ENCODE measurements at places on chromosomes 1 and 21.

GRCh38 chr1:172238965-172239364 lies 181.5 kb upstream of the C1orf105 start:
- no peak for DNase-seq

DNA sequence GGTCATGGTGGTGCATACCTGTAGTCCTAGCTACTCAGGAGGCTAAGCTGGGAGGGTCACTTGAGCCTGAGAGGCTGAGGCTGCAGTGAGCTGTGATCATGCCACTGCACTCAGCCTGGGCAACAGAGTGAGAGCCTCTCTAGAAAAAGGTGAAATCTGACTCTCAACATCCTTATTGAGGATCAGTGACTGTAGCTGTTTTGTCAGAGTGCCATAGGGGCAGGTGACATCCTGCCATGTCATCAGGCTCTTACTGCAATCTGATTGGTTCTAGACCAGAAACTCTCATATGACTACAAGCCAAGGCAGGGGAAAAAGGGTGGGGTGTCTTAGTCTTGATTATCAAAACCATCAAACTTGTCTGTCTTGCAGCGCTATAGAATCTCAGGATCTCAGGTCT lies 62.8 kb upstream of the NGF start:
- no peak for DNase-seq

- no peak for DNase-seq
Measured at GRCh38 chr1:176820391-176821031, 344.0 kb downstream of the ASTN1 start.

DNA sequence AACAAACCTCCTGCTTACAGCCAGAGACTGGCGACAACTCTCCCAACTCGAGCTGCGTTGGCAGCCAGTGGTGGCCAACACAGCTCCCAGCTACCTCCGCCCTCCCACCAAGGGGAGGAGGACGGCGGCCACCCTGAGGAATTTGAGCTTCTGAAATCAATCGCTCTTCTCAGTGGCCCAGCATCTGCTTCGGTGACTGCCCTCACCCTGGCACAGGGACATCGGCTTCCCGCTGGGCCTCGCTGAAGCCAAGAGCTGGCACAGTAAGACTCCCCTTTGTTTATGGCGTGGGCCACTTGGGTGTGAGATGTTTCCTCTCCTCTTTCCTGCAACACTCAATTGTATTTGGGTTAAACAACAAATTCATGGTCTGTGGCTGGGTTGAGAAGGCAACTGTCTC lies 136.2 kb downstream of the ZBTB18 start:
- no peak for DNase-seq

GRCh38 chr1:223756806-223757700 lies 44.7 kb downstream of the CAPN2 start:
- no peak for DNase-seq

- DNase-seq = no peak
Measured at GRCh38 chr1:44819196-44819607, 10.9 kb downstream of the BTBD19 start.

DNA sequence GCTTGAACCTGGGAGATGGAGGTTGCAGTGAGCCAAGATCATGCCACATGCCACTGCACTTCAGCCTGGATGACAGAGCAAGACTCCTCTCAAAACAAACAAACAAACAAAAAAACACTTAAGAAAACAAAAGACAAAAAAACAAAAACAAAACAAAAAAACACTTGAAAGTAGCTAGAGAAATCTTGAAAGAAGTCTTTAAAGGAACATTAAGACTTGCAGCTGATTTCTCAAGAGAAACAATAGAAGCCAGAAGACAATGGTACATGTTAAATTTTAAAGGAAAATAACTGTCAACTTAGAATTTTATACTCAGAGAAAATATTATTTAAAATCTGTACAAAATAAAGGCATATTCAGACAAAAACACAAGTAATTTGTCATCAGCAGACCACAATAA lies 71.3 kb downstream of the HLX start:
- DNase-seq = no peak

DNA sequence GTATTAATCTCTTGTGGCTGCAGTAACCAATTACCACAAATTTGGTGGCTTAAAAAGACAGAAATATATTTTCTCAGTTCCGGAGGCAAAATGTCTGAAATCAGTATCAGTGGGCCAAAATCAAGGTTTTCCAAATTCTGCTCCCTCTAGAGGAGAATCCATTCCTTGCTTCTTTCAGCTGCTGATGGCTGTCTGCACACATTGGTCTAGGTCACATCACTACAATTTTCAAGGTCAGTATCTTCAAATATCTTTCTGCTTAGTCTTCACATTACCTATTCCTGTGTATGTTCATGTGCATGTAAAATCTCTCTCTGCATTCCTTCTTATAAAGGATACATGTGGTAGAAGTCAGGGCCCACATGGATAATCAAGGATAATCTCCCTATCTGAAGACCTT lies 999.4 kb downstream of the KCNT2 start:
- no peak for DNase-seq

- DNase-seq = no peak
Measured at GRCh38 chr1:33130297-33130696, 49.3 kb downstream of the AZIN2 start.

DNA sequence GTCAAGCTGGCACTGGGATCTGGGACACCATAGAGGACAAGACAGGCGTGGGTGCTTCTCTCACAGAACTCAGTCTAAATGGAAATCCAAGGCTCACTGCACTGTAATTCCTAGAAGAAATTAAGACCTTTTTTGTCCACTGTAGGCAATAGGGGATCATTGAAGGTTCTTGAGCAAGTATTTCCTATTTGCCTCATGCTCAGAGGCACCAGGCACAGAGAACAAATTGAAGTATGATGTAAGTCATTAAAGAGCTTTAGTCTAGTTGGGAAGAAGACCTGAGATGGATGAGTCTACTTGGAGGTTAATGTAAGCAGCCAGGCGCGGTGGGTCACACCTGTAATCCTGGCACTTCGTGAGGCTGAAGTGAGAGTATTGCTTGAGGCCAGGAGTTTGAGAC lies 34.6 kb downstream of the EIF2D start:
- no peak for DNase-seq

- DNase-seq = no peak
Measured at GRCh38 chr1:53633073-53633704, 105.8 kb downstream of the GLIS1 start.

- no peak for DNase-seq
Measured at GRCh38 chr1:198892065-198892464, 253.2 kb downstream of the PTPRC start.

GRCh38 chr1:199020051-199020450 lies 381.2 kb downstream of the PTPRC start:
- DNase-seq = no peak

DNA sequence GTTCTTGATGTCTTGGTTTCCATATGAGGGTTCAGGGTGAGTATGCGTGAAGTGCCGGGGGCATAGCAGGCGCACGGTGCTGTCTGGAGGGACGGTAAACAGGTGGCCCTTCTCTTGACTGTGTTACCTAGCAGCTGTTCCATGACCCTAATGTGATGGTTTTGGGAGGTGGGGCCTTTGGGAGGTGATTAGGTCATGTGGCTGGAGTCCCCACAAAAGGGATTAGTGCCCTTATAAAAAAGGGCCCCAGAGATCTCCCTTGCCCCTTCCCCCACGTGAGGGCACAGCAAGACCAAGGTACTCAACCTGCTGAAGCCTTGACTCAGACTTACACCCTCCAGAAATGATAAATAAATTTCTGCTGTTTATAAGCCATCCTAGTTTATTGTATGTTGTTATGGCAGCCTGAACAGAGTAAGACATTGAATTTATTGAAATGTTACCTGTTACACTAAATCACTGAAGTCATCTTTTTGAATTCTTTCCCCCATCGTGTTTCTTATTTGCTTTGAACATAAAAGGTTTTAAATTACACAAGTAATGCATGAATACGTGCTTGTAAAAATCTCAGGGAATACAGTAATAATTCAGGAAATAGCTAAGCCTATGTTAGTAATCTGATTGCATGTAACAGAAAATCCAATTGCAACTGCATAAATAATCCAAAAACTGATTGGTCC lies 15.6 kb downstream of the TRAPPC10 start:
- no peak for DNase-seq

GRCh38 chr1:75135573-75136194 lies 1.5 kb downstream of the LHX8 start:
- no peak for DNase-seq

- peak; percentile 29 for DNase-seq
Measured at GRCh38 chr1:165671526-165671925, 26.8 kb downstream of the ALDH9A1 start.

GRCh38 chr1:20588634-20589225 lies at the start of gene CDA:
Gene CDA, plus strand, starts transcription at chr1:20589097. Its CDS starts 33 bp downstream, at chr1:20589130.
- no peak for DNase-seq

- DNase-seq = no peak
Measured at GRCh38 chr1:200969726-200970561, 53.6 kb downstream of the KIF21B start.

- DNase-seq = no peak
Measured at GRCh38 chr1:246460406-246460805, 46.7 kb downstream of the SMYD3 start.

- no peak for DNase-seq
Measured at GRCh38 chr1:219235903-219236481, 62.3 kb downstream of the LYPLAL1 start.

GRCh38 chr1:108657356-108658080 lies 3.4 kb downstream of the HENMT1 start:
- DNase-seq = no peak

- no peak for DNase-seq
Measured at GRCh38 chr1:115547696-115548095, 94.1 kb upstream of the VANGL1 start.

GRCh38 chr21:15735409-15735808 lies 5.6 kb downstream of the USP25 start:
- DNase-seq = no peak

DNA sequence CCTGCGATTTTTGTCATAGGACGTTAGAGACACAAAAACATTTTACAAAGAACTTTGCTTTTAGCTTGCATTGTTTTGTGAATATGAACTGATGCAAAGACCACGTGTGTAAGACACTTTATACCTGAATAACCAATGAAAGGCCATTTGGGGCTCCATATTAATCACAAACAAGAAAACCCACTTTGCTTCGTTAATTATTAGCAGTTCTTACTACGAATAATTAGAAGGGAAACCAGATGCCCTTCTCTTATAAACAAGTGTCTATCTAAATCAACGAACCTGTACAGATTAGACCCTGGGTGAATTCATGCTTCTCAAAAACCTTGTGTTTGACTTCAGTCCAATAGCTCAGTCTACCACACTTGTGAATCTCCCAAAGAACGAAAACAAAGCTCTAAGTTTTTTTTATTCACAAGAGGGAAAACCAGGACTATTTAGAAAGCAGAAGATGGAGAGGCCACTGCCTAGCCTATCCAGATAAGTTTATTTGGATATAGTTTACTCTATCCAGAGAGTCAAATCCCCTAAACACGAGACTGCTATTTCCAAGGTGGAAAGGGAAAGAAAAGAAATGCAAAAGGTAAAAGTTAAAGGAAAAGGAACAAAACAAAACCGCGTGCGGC lies 897 bp downstream of the CYYR1 start:
- DNase-seq = no peak

DNA sequence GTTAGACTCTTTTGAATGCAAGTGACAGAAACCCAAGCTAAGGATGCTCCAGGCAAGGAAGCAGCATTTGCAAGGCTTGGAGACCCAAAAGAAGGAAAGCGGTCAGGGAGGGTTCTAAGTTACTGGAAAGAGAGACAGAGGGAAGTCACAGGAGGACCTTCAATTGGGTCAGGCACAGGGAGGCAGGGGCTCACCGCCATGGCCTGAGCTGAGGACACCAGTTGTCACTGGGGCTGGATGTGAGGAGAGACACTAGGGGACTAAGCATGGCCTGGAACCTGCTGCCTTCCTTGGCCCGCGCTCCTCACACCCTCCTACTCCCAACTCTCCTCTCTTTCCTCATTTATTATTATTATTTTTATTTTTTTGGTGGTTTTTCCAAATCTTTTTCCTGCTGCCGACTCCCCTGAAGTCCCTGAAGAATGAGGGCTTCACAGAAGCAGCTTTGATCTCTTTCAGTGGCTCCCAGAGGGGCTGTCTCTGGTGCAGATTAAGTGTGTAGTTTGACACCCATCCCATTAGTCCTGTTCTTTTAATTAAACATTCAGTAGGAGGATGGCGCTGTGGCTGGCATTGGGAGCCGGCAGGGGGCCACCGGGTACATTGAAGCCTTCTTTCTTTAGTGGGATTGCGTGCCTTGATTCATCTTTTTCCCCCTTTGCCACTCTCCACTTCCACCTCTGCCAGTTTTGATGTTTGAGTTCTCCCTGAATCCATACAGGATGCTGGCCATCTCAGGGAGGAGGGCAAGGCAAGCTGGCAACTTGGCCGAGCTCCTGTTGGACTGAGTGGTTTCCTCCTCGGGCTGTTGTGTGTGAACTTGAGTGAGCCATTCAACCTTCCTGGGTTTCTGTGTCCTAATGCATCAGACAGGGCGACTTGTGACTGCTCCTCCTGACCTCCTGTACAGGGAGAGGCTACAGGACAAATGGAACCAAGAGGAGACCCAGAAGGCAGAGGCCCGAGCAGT lies 59.3 kb downstream of the MDM4 start:
- no peak for DNase-seq

DNA sequence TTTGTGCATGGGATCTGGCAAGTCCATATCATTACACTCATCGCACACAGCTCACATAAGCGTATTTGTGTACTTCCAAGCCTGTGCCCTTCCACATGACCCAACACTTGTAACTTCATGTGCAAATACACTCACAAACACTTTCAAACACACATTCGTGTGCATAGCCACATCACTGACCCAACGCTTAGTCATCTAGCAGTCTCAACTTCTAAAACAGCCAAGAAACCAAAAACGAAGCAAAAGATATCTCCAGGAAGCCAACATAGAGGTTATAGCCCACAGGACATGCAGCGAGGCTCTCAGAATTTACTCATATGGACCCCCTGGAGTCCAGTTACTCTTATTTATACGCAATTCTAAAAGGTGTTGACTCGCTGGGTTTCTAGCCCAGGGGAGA lies 10.9 kb upstream of the GOLT1A start:
- DNase-seq = no peak

GRCh38 chr1:54810153-54810942 lies 9.2 kb upstream of the TTC22 start:
- DNase-seq = no peak

GRCh38 chr1:247298701-247299100 lies 33.0 kb downstream of the ZNF496 start:
- DNase-seq = no peak

DNA sequence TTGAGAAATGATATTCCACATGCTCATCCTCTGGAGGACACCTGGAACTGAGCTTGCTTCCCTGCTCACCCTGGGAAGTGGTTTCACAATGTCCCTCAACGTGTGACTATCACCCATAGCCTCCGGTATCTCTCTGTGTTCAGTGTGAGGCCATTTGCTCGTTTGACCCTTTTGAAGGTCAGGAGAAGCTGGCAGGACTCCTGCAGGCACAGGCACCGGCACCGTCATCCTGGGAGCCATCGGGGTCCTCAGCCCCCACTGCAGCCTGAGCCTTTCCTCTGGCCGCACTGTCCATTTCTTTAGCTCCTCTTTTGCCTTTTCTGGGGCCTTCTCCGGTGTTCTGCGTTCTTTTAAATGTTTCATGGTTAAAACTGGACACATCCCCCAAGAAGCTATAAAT lies 159.6 kb upstream of the COL6A1 start:
- DNase-seq = no peak

Data from AG09319 (cell line).